AML-193 (cell line): ENCODE measurements at places on chromosomes 7 and 10.

DNA sequence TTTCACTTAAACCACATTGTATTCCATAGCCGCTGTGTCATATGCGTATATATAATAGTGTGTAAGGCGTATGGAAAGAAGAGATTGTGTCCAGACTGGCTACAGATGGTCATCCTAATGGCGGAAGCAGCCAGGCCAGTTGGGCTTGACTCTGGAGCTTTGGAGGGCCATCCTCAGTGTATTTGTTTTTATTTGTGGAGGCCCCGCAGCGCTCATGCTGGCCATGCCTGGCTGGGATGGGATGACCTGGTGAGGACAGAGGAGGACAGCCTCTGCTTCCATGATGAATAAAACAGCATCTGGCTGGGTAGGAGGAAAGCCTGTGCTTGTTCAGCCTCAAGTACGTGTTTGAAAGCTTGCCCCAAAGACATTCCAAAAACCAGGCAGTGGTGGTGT is 220.3 kb downstream of the EBF3 start:
- no peak for DNase-seq

DNA sequence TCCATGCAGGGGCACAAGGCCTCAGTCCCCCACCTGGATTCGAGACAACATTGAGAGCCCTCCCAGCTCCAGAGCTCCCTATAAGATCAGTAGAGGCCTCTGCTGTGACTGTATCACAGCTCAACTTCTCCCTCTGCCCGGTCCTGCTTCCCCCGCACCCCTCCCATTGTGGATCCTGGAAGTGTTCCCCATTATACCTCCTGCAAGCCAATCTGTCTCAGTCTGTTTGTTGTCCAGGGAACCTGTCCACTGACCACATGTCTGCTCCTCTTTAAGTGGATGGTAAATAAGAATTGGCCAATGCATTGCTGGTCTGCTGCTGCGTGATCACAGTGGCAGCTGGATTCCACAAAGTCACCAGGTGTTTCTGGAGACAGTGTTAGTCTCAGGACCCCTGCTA is 259.7 kb upstream of the HABP2 start:
- no peak for DNase-seq

DNA sequence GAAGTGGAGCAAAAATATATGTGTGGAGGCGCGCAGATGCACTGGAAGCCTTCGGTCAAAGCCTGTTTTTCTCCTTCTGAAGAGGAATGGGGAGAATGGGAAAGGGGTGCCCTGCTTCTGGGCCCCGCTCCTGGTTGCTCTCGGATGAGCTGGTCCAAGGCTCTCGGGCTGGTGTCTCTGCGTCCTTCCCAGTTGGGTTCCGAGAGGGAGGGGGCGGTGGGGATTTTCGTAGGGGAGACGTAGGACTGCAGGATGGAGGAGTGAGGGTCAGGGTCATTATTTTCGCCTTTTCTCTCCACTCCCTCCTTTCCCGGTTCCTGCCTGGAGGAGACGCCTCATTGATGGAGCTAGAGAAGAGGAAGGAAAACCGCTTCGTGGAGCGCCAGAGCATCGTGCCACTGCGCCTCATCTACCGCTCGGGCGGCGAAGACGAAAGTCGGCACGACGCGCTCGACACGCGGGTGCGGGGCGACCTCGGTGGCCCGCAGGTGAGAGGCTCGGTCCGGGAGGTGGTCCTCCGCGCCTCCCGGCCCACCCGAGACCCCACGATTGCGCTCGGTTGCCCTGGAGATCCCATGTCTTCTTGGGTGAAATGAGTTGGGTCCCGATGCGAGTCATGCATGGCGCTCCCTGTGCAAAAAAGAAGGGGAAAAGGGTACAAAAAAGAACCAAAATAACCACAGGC is 790 bp downstream of the ADAM22 start:
- DNase-seq, result peak; percentile 10

- DNase-seq, result no peak
Observed at GRCh38 chr10:99395750-99396445, 34.5 kb downstream of the GOT1 start.

- no peak for DNase-seq
Observed at GRCh38 chr10:30154561-30154960, 95.2 kb upstream of the JCAD start.

DNA sequence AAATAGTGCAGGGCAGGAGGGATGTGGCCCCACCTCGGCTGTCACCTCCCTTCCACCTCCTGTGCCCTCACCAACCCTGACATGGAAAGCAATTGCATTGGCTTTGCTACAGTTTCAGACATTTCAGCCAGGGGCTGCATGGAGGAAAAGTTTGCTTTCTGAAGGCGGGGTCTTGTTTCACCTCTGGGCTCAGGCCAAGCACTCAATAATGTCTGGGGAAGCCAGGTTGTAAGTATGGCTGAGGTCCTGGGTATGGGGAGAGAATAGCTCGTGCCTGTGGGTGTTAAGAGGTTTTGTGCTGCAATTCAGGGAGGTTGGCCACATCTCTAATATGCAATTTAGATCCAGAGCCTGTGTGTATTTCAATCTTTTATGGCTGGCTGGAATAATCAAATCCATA is 238.4 kb upstream of the MKI67 start:
- no peak for DNase-seq

GRCh38 chr7:155298288-155298833 is 683 bp downstream of the INSIG1 start:
- DNase-seq, result no peak

- no peak for DNase-seq
Observed at GRCh38 chr10:96904648-96905047, 72.5 kb downstream of the LCOR start.

DNA sequence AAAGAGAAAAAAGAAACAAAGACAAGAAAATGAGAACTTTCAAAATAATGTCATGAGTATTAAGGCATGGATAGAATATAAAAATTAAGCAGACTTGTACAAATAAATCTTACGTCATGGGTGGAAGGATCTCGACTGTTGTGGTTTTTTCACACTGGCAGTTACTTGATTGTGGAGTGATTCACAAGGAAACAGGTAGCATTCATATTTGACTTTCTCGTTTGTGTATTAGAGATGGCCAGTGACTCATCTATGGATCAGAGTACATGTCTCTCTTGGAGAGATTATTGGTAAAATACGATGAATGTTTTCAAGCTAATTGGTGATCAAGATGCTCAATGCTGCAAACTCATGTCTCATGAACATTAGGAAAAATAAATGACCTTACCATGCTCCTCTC is 564.3 kb downstream of the GATA3 start:
- DNase-seq, result no peak
